Pancreas (tissue), 10 donors: ENCODE measurements at places on chromosomes 12 and 14. TPM values are rescaled to one million over a fixed set of nuclear protein-coding genes. Genes with fewer than 3 reads are reported as not detected.

DNA sequence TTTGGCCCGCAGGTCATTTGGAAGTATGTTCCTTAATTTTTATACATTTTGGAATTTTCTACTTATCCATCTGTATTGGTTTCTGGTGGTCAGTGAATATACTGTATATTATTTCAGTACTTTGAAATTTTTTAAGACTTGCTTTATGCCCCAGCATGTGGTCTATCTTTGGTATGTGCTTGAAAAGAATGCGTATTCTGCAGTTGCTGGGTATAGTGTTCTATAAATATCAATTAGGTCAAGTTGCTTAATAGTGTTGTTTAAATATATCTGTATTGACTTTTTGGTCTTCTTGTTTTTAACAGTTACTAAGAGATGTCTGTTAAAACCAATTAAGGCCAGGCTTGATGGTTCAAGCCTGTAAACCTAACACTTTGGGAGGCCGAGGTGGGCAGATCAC is 21.7 kb upstream of the SIX1 start:
- DNase-seq = no peak
- H3K4me1 ChIP-seq = no peaks in the 10 kb centered on the region
- H3K4me3 ChIP-seq = no peak overlapping the region
- no peak overlapping the region for H3K27ac ChIP-seq
- H3K36me3 ChIP-seq = no peaks in the 10 kb centered on the region
- H3K27me3 ChIP-seq = no peaks in the 10 kb centered on the region

DNA sequence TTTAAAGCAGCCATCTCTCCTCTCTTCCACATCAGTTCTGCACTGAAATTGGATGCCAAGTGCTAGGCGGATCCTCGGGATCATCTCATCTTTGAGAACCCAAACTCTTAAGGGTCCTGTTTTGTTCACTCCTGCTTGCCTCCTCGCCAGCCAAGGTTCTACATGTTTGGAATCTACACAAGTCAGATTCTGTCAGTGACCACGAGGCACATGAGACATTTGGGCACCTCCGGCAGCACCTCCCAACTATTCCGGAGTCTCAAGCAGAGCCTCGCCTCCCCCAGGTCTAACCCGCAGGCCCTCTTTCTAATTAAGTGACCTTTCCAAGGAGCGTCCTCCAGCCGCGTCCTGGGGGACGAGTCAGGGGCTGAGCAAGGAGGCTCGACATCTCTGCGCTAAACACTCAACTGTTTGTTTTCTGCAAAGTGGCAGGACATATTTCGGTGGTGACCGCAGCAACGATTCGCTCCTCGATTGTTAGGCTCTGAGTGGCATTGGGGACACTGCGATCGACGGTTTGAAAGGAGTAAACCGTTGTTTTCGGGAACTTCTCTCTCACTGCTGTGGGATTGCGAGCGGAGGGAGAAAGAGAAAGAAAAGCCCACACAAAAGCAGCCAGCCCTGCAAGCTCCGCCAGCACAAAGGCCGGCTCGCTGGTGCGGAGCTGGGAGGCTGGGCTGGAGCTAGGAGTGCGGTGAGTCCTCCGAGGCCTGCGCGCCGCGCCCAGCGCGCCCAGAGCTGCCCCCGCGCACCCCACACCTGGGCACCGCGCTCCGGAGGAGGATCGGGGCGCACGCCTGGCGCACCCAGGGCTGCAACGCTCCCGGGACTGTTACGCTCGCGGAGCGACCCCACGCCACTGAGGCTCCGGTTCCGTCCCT is 640 bp downstream of the ARMH4 start:
- peaks cover 7% of the 10 kb centered on the region for H3K27me3 ChIP-seq
- H3K4me3 ChIP-seq = peak overlapping the region; percentile 60
- H3K4me1 ChIP-seq = peaks cover 5% of the 10 kb centered on the region

Gene C12orf54
- polyA plus RNA-seq = 0.77 TPM

- H3K27ac ChIP-seq = no peak overlapping the region
- H3K4me1 ChIP-seq = no peaks in the 10 kb centered on the region
- no peak overlapping the region for H3K4me3 ChIP-seq
- H3K27me3 ChIP-seq = no peaks in the 10 kb centered on the region
- DNase-seq = no peak
Measured at GRCh38 chr12:89927226-89927698, 218.6 kb upstream of the ATP2B1 start.

Gene MYO1H
- polyA plus RNA-seq = 0.07 TPM

Gene KRT7
- polyA plus RNA-seq = 238 TPM

Gene WIF1
- 0.52 TPM for polyA plus RNA-seq

GRCh38 chr14:83624541-83624940 is 1905.4 kb upstream of the FLRT2 start:
- H3K27ac ChIP-seq = no peak overlapping the region
- no peaks in the 10 kb centered on the region for H3K27me3 ChIP-seq
- H3K4me3 ChIP-seq = no peak overlapping the region
- no peaks in the 10 kb centered on the region for H3K36me3 ChIP-seq
- DNase-seq = no peak
- H3K4me1 ChIP-seq = no peaks in the 10 kb centered on the region

- no peak overlapping the region for H3K27ac ChIP-seq
- DNase-seq = no peak
- no peaks in the 10 kb centered on the region for H3K27me3 ChIP-seq
- no peaks in the 10 kb centered on the region for H3K36me3 ChIP-seq
- H3K4me3 ChIP-seq = no peak overlapping the region
Measured at GRCh38 chr12:86741531-86741930, 485.3 kb upstream of the MGAT4C start.

DNA sequence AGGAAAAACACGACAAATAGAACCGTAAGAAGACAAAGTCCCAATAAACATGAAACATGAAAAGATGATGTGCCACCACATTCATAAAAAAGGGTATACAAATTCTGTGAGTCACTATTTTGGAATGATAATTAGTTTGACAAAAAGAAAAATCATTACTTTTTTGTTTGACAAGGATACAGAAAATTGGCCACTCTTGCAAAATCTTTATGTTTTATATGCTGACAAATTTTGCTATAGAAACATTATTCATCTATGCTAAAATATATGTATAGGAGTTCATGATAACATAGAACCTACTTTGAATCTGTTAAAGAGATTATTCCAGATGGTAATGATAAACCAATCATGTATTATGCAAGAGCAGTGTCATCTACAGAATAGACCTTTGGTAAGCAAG is 1201.0 kb downstream of the FSCB start:
- no peaks in the 10 kb centered on the region for H3K36me3 ChIP-seq
- no peak for DNase-seq
- no peaks in the 10 kb centered on the region for H3K4me1 ChIP-seq
- H3K27me3 ChIP-seq = no peaks in the 10 kb centered on the region
- H3K27ac ChIP-seq = no peak overlapping the region
